ENCODE measurements at places on chromosomes 7 and 10.
A peak's percentile ranks its signal among the peaks of the same experiment; 100 is the strongest.

DNA sequence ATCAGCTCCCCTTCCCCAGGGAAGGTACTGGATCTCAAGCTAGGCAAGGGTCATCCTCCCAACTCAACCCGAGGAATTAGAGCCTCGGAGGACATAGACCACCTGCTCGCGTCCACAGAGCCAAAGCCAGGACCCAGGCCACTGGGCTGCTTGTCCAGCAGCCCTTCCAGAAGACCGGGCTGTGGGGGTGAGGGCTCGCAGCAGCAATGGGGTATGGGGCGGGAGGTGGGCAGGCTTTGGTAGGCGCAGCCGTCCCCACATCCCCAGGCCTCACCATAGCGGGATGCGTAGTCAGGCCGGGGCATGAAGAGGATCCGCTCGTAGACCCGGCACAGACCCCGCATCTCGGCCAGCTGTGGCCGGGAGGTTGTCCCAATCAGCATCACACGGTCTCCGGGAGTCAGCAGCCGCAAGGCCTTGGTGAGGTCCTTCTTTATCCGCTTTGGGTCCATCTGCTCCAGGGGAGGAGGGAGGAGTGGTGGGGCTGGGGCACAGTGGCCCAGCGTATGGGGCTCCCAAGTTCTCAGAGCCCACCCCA, 5.0 kb upstream of the ASB10 start:
- no peak for DNase-seq

DNA sequence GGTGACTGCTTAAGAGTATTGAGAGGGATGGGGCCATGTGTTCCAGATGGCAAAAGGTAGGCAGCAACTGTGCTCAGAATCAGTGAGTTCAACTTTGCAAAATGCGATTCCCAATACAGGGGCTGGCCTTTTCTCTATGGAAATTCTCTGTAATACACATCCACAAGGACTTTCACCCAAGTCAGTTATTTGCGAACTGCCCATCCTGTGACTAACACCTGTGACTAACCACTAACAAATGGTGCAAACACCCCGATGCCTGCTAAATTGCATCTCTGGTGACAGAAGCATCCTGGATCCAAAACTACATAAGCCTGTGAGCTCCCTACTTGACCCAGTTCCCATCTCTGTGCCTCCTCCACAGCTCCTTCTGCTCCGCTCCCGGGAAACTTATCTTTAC, 9.0 kb upstream of the CUZD1 start:
- DNase-seq, result no peak

GRCh38 chr7:51162724-51163329, 153.8 kb downstream of the COBL start:
- DNase-seq, result peak; percentile 62

GRCh38 chr10:52566471-52567246, 205.9 kb downstream of the MBL2 start:
- DNase-seq, result no peak

- no peak for DNase-seq
Measured at GRCh38 chr7:144384555-144385245, 18.8 kb downstream of the NOBOX start.

- peak; percentile 22 for DNase-seq
Measured at GRCh38 chr10:114507449-114507848, 103.1 kb upstream of the AFAP1L2 start.

- DNase-seq, result peak; percentile 50
Measured at GRCh38 chr10:26890956-26891355, 30.2 kb upstream of the ABI1 start.

DNA sequence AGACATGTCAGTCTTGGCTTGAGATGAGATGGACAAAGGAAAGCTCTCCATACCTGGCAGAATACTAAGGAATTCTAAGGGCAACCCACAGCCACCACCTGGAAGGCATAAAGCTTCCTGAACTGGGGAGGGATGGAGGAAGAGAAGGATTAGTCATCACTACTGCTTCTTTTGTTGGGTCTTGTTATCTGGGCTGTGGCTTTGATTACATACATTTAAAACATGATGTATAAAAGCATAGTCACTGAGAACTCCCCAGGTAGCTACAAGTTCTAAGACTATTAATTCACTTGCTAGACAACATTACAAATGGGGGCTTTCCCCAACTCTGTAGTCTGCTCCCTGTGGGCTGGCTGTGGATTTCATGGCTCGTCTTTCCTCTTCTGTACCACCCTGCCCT, 58.2 kb downstream of the RBM33 start:
- DNase-seq, result no peak

DNA sequence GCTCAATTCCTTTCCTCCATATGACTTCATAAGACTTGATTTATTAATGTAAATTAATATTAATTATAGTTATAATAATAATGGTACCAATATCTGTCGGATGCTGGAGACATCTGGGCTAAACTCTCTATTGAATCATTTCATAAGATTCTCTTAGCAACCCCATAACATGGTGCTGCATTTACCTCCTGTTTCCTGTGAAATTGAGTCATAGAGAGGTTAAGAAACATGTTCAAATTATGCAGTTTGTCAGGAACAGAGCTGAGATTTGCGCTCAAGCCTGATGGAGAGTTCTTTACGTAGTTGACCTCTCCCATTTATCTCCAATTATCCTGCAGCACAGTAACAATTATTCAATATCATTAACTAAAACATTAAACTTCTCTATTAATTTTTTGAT, 621.8 kb upstream of the FZD8 start:
- no peak for DNase-seq

DNA sequence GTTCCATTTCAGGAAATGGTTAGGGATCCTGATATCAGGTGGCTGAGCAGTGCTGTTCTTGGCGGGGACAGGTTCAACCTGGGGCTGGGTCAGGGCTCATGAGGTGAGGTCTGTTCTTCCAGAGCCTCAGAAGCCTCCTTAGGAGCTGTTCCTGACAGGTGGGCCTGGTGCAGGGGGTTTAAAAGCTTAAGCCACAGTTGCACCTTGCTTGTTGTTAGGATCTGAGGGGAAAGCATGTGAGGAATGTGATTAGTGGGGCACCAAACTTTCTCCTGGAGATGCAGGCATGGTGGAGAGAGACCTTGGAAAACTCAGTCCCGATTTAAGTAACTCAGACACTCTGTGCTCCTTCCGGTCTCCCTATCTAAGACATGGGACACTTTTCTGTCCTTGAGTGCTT, 18.7 kb upstream of the CRHR2 start:
- DNase-seq, result no peak

- DNase-seq, result no peak
Measured at GRCh38 chr10:80153460-80153859, 20.9 kb downstream of the PLAC9 start.

GRCh38 chr10:73872190-73872710, 2.1 kb downstream of the CAMK2G start:
- peak; percentile 61 for DNase-seq

DNA sequence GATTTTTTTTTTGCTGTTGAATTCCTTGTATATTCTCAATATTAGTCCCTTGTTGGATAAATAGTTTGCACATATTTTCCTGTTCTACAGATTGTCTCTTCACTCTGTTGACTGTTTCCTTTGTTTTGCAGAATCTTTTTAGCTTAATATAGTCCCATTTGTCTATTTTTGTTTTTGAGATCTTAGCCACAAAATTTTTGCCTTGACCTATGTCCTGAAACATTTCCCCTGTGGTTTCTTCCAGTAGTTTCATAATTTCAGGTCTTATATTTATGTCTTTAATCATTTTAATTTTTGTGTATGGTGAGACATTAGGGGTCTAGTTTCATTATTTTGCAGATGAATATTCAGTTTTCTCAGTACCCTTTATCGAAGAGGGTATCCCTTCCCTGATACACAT, 92.7 kb downstream of the LANCL2 start:
- no peak for DNase-seq

DNA sequence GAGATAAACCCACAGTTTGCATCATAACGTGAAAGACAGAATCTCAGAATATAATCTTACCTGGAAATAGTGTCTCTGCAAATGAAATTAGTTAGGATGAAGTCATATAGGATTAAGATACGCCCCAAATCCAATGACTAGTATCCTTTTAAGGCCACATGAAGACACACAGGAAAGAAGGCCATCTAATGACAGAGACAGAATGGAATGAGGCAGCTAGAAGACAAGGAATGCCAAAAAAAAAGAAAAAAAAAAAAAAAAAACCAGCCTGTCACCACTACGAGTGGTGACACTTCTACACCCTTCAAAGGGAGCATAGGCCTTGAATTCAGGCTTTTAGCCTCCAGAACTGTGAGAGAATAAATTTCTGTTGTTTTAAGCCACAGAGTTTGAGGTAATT, 82.9 kb downstream of the HYCC1 start:
- DNase-seq, result no peak

DNA sequence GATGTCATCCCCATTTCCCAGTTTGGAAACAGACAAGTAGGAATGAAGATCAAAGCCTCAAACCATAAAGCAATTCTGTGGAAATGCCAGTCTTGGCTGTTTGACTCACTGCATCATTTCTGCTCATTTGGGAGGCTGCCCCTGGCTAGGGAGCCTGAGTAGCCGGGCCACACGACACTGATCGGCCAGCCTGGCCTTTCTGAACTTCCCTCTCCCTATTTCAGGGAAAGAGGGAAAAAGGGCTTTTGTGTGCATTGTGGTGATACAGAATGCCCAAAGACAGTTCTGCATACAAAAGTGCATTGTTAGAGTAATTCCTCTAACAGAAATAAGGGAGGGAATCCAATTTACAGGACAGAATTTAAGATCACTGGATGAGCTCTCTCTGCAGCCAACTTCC, 41.7 kb upstream of the OPALIN start:
- no peak for DNase-seq

DNA sequence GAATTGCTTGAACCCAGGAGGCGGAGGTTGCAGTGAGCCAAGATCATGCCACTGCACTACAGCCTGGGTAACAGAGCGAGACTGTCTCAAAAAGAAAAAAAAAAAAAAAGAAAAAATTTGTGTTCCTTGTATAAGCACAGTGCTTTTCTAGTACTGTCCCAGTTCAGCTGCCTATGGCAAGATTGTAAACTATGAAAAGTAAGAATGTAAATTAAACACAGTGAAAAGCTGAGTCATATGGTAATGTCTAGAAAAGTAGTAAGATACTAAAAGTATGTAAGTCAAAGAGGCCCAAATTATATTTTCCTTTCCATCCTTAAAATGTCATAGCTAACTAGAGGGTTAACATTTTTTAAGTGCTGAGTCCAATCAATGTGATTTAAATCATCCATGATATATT, 42.8 kb downstream of the RBM20 start:
- DNase-seq, result no peak

- no peak for DNase-seq
Measured at GRCh38 chr7:32476816-32477648, 13.1 kb downstream of the LSM5 start.

DNA sequence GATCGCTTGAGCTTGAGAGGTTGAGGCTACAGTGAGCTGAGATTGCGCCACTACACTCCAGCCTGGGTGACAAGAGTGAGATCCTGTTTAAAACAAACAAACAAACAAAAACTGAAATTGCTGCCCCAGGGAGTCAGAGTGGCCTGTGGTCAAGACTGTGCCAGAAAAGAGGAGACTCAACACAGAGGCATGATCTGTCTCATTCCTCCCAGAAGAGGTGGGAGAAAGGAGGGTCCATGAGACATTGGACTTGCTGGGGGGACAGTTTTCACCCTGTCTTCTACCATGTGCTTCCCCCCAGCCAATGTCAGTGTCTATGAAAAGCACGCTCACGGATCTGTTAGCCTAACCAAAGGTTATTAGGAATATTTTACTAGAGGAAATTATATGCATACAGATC, 3.2 kb downstream of the ZNF853 start:
- no peak for DNase-seq

DNA sequence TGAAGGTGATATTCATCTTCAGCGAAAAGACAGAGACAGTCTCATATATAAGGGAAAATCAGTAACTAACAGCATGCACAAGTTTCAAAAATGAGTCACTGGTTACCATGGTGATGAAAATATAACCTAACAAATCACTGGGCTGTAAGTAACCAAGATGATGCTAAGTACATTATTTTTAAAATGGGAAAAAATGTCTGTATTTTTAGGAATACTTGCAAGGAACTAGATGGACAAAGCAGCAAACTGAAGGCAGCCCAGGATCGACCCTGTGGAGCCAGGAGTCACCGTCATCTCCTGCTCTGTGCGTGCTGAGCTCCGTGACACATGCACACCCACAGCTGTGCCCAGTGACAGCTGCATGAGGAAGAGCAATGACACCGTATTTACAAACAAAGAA, 137.3 kb downstream of the ELMO1 start:
- DNase-seq, result no peak

GRCh38 chr7:86833360-86833759, 189.7 kb downstream of the GRM3 start:
- DNase-seq, result no peak

- DNase-seq, result no peak
Measured at GRCh38 chr10:110415809-110416208, 81.9 kb upstream of the DUSP5 start.

GRCh38 chr10:8778713-8779112, 724.2 kb downstream of the GATA3 start:
- DNase-seq, result no peak

- no peak for DNase-seq
Measured at GRCh38 chr10:99460070-99460469, 29.6 kb upstream of the GOT1 start.

DNA sequence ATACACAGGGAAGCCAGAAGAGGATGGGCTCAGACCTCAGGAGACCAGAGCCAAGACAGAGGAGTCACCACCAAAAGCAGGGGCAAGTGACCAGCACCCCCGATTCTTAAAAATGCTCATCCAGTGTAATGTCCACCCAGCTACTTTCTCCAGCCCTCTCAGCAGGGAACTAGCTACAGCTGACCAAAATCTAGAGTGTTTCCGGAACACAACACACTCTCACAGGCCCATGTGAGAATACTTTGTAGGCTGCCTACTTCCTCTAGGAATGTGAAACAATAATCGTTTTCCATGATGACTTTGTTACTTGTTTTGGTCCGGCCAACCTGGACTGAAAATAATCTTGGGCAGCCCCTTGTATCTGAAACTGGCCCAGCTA, 14.5 kb downstream of the PSAP start:
- no peak for DNase-seq

DNA sequence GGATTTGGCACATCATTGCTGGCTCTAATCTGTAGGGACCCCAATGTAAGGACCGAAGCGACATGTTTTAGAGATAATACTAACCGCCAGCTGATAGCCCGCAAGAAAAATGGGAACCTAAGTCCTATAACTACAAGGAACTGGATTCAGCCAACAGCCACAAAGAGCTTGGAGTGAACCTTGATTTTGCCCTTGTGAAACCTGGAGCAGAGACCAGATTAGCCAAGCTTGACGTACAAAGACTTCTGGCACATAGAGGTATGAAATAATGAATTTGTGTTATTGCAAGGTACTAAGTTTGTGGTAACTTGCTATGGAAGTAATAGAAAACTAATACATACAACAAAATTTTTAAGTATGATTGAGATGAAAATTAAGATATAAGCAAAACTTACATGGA, 246.9 kb downstream of the AGMO start:
- no peak for DNase-seq

GRCh38 chr7:137151041-137151689, 192.4 kb downstream of the PTN start:
- DNase-seq, result no peak

- no peak for DNase-seq
Measured at GRCh38 chr10:21509341-21510240, 15.9 kb downstream of the SKIDA1 start.

Measured in D341Med (cell line).